Hepatocyte (in vitro differentiated cells): ENCODE measurements at places on chromosomes 7 and 10. TPM values are rescaled to one million over a fixed set of nuclear protein-coding genes. Genes with fewer than 3 reads are reported as not detected.
A peak's percentile ranks its signal among the peaks of the same experiment; 100 is the strongest.

- DNase-seq, result no peak
- H3K4me3 ChIP-seq, result no peak overlapping the region
- peak overlapping the region; percentile 9 for H3K27ac ChIP-seq
- peaks cover 6% of the 10 kb centered on the region for H3K4me1 ChIP-seq
- H3K36me3 ChIP-seq, result no peaks in the 10 kb centered on the region
These were observed 192.3 kb upstream of the GLI3 start for GRCh38 chr7:42429339-42429738.

GRCh38 chr7:143285470-143285778 lies 666 bp downstream of the TMEM139 start:
- H3K36me3 ChIP-seq, result no peaks in the 10 kb centered on the region
- no peak for DNase-seq
- H3K27me3 ChIP-seq, result no peaks in the 10 kb centered on the region
- peak overlapping the region; percentile 76 for H3K27ac ChIP-seq
- H3K4me3 ChIP-seq, result no peak overlapping the region

GRCh38 chr10:33921970-33922605 lies 587.6 kb upstream of the NRP1 start:
- DNase-seq, result no peak
- H3K27me3 ChIP-seq, result no peaks in the 10 kb centered on the region
- no peak overlapping the region for H3K27ac ChIP-seq
- no peaks in the 10 kb centered on the region for H3K4me1 ChIP-seq
- H3K36me3 ChIP-seq, result no peaks in the 10 kb centered on the region
- no peak overlapping the region for H3K4me3 ChIP-seq

BMPER gene
- 3.8 and 6.3 TPM in 2 replicates for total RNA-seq

OR13A1 gene
- 0.37 TPM in 1 of 2 replicates, not detected in the other for total RNA-seq

GRCh38 chr7:32036557-32036956 lies 33.6 kb downstream of the PDE1C start:
- peaks cover 4% of the 10 kb centered on the region for H3K4me1 ChIP-seq
- H3K4me3 ChIP-seq, result no peak overlapping the region
- no peaks in the 10 kb centered on the region for H3K36me3 ChIP-seq
- H3K27ac ChIP-seq, result no peak overlapping the region
- DNase-seq, result no peak

- no peak overlapping the region for H3K27ac ChIP-seq
- no peaks in the 10 kb centered on the region for H3K4me1 ChIP-seq
- no peak for DNase-seq
- H3K27me3 ChIP-seq, result no peaks in the 10 kb centered on the region
- no peaks in the 10 kb centered on the region for H3K36me3 ChIP-seq
These were observed 58.7 kb upstream of the COL1A2 start for GRCh38 chr7:94336009-94336408.

SPRN gene
- total RNA-seq, result 0.28 and 0.97 TPM in 2 replicates

ACTR3C gene
- total RNA-seq, result 17.7 and 18.6 TPM in 2 replicates

PHYHIPL gene
- 5.9 and 39.3 TPM in 2 replicates for total RNA-seq

GRCh38 chr7:2411049-2411448 lies 7.6 kb downstream of the CHST12 start:
- H3K4me3 ChIP-seq, result no peak overlapping the region
- no peaks in the 10 kb centered on the region for H3K36me3 ChIP-seq
- H3K27ac ChIP-seq, result peak overlapping the region; percentile 78
- DNase-seq, result no peak
- H3K27me3 ChIP-seq, result no peaks in the 10 kb centered on the region
- peaks cover 18% of the 10 kb centered on the region for H3K4me1 ChIP-seq

GRCh38 chr7:17184805-17185689 lies 113.4 kb upstream of the AHR start:
- H3K4me1 ChIP-seq, result peaks cover 10% of the 10 kb centered on the region
- no peak for DNase-seq
- H3K27me3 ChIP-seq, result no peaks in the 10 kb centered on the region
- no peaks in the 10 kb centered on the region for H3K36me3 ChIP-seq
- H3K4me3 ChIP-seq, result no peak overlapping the region

GDF2 gene
- total RNA-seq, result not detected in 2 replicates

GRCh38 chr7:585229-585711 lies 65.6 kb upstream of the PDGFA start:
- no peak for DNase-seq
- no peaks in the 10 kb centered on the region for H3K27me3 ChIP-seq
- H3K4me3 ChIP-seq, result no peak overlapping the region
- H3K4me1 ChIP-seq, result peaks cover 5% of the 10 kb centered on the region

DNA sequence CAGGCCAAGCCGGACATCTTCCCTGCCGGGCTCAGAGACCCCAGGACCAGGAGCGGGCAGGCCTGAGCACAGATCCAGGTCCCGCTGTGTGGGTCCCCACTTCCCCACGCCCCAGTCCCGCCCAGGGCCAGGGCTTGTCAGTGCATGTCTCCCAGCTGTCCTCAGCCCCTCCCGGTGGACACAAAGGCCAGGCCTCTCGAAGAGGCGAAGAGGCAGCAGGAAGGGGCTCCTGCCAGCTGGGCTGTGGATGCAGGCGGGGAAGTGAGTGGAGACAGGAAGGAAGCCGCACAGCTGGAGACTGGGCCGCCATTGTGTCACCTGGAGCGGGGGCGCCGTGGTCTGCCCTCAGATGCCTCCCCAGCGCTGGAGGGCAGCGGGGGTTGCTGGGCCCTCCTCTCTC lies 4.8 kb downstream of the GRIFIN start:
- DNase-seq, result no peak
- H3K36me3 ChIP-seq, result no peaks in the 10 kb centered on the region
- H3K4me1 ChIP-seq, result no peaks in the 10 kb centered on the region

CDHR1 gene
- total RNA-seq, result 0.03 and 0.24 TPM in 2 replicates

CRYGN gene
- total RNA-seq, result not detected in 2 replicates

DNA sequence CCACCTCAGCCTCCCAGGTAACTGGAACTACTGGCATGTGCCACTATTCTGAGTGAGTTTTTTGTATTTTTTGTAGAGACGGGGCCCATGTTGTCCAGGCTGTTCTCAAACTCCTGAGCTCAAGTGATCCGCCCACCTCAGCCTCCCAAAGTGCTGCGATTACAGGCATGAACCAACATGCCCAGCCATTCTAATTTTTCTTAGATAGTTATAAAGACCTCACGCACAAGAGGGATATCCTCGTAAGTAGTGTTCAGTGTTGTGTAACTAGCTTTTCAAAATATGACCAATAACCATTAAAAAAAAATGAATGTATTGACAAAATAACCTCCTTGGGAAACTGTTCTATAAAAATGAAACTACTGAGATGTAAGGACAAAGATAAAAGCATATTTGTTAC lies 90.5 kb upstream of the FERD3L start:
- no peak for DNase-seq
- no peaks in the 10 kb centered on the region for H3K36me3 ChIP-seq
- no peak overlapping the region for H3K27ac ChIP-seq
- H3K4me3 ChIP-seq, result no peak overlapping the region
- no peaks in the 10 kb centered on the region for H3K4me1 ChIP-seq

DMBT1 gene
- total RNA-seq, result 1.5 and 1.6 TPM in 2 replicates

DNA sequence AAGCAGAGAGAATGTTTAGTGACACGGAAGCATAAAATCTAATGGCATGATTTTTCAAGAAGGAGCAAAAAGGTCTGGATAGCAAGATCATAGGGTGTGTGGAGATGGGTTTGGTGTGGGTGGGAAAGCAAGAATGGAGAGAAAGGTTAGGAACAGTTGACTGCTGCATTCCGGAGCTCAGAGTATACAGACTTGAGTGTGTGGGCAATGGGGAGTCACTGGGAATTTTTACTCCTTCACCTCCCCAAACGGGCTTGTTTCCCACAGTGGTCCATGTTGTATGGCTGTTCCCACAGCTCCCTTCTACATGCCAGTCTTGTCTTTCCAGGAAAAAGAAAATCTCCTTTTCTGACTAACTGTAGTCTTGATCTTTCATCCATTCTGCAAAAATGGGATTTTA lies 122.1 kb downstream of the CDK6 start:
- H3K27ac ChIP-seq, result peak overlapping the region; percentile 13
- no peak for DNase-seq
- H3K4me1 ChIP-seq, result peaks cover 5% of the 10 kb centered on the region
- no peaks in the 10 kb centered on the region for H3K27me3 ChIP-seq
- no peak overlapping the region for H3K4me3 ChIP-seq
- H3K36me3 ChIP-seq, result no peaks in the 10 kb centered on the region

DNA sequence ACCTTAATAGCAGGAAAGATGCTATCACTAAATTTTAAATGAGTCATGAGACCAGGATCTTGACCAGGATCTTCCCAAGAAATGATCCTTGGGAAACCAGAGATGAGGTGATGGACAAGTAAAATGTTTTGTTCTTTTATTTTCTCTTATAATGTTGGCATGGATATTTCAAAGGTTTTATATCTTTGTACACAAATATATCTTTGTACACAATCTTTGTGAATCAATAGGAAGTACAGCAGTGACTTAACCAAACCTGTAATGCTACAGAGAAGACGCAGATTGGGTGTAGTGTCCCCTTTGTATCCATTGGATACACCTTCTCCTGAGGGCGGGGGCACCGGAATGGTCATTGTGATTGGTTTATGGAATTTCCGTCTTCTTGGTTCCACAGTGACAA lies 180.1 kb upstream of the CCDC6 start:
- H3K4me3 ChIP-seq, result no peak overlapping the region
- H3K36me3 ChIP-seq, result no peaks in the 10 kb centered on the region
- no peaks in the 10 kb centered on the region for H3K27me3 ChIP-seq
- DNase-seq, result no peak
- no peak overlapping the region for H3K27ac ChIP-seq

GRCh38 chr10:78277314-78278057 lies 243.8 kb downstream of the RPS24 start:
- H3K27ac ChIP-seq, result no peak overlapping the region
- H3K4me1 ChIP-seq, result no peaks in the 10 kb centered on the region
- no peaks in the 10 kb centered on the region for H3K36me3 ChIP-seq
- DNase-seq, result no peak
- no peaks in the 10 kb centered on the region for H3K27me3 ChIP-seq

GIMAP2 gene
- 1.4 and 2.4 TPM in 2 replicates for total RNA-seq

- H3K4me3 ChIP-seq, result peak overlapping the region; percentile 81
- H3K27me3 ChIP-seq, result no peaks in the 10 kb centered on the region
- peak; percentile 90 for DNase-seq
- H3K36me3 ChIP-seq, result no peaks in the 10 kb centered on the region
- peaks cover 28% of the 10 kb centered on the region for H3K4me1 ChIP-seq
- peak overlapping the region; percentile 98 for H3K27ac ChIP-seq
These were observed 666 bp upstream of the MAP3K8 start for GRCh38 chr10:30433306-30433729.

DNA sequence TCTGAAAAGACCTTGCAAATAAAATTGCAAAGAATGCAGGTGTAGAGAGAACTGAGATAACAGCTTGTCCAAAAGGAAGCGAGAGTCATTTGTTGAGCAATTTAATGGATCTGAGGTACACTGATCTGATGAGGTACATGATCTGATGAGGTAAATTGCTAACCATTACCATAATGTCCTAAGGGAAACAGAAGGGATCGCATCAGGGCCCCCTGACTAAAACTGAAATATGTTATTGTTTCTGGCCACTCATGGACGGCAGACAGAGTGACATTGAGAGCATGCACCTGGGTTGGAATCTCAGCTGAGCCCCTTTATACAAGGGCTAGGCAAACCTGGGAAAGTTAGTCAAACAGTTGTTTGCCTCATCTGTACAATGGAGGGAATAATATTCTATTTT lies 15.8 kb upstream of the PAPSS2 start:
- H3K27ac ChIP-seq, result no peak overlapping the region
- H3K4me1 ChIP-seq, result no peaks in the 10 kb centered on the region
- no peak overlapping the region for H3K4me3 ChIP-seq
- H3K36me3 ChIP-seq, result no peaks in the 10 kb centered on the region

GRCh38 chr10:69972981-69973397 lies 79.7 kb upstream of the MACROH2A2 start:
- no peaks in the 10 kb centered on the region for H3K36me3 ChIP-seq
- peak overlapping the region; percentile 4 for H3K27ac ChIP-seq
- no peak overlapping the region for H3K4me3 ChIP-seq
- peaks cover 6% of the 10 kb centered on the region for H3K27me3 ChIP-seq
- peaks cover 14% of the 10 kb centered on the region for H3K4me1 ChIP-seq

FAM131B gene
- total RNA-seq, result 1.9 and 2.5 TPM in 2 replicates

DNA sequence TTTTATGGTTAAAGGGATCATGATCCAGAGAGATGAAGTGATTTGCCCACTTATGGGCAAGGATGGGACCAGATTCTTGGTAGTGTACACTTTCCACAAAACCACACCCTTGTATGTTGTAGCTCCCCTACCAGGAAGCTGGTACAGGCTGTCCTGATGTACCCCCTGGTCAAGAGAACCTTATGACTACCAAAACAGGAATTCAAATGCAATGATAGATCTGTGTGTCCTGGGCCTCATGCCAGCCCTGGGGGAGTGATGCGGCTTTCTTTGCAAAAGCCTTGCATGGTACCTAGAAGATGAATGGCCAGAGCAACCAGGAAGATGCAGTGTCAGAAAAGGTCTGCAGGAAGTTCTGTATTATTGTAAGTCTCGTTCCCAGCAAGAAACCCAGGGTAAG lies 94.9 kb upstream of the AGK start:
- no peaks in the 10 kb centered on the region for H3K36me3 ChIP-seq
- no peak overlapping the region for H3K27ac ChIP-seq
- H3K4me3 ChIP-seq, result no peak overlapping the region
- no peak for DNase-seq
- H3K4me1 ChIP-seq, result peaks cover 3% of the 10 kb centered on the region

DNA sequence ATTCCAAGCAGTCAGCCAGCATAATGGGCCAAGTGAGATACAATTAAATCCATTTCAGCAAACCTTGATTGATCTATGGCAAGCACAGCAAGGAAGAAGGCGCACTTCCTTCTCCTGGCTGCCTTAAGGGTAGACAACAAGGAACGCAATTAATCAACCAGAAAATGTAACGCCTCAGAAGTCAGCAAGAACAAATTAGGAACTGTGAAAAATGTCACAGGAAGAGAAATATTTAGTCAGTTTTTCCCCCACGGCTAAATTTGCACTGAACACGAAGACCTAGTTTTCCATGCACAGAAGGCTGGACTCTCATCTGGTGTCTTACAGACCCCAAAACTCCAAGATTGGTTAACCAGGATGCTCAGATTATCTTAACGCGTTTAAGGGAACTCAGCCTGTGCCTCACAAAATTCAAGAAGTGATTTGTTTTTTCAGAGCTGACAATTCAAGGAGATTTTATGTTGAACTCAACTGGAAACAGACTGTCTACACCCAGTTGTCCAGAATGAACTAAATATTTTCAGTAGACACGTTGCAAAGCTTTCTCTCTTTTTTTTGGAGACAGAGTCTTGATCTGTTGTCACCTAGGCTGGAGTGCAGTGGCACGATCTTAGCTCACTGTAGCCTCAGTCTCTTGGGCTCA lies 14.2 kb downstream of the SNX8 start:
- H3K4me3 ChIP-seq, result no peak overlapping the region
- peaks cover 7% of the 10 kb centered on the region for H3K4me1 ChIP-seq
- no peaks in the 10 kb centered on the region for H3K27me3 ChIP-seq

DNA sequence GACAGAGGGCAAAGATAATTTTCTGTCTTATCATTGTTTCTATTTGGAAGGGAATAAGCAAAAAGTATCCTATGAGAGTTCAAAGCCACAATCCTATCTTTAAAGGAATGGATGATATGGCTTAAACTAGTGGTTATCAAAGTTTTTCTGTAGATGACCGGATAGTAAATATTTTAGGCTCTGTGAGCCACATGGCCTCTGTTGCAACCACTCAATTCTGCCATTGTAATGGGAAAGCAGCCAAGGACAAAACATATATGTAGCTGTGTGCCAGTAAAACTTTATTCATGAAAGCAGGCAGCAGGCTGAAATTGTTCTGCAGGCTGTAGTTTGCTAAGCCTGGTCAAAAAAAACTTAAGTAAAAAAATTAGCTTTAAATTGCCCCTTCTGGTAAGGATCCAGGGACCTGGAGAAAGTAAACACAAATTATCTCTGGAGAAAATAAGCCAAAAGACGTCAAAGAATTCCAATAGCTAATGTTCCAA lies 73.3 kb downstream of the THSD7A start:
- no peaks in the 10 kb centered on the region for H3K4me1 ChIP-seq
- DNase-seq, result no peak
- no peak overlapping the region for H3K4me3 ChIP-seq
- H3K27ac ChIP-seq, result peak overlapping the region; percentile 7
